ENCODE measurements at places on chromosomes 12 and 14. TPM values are rescaled to one million over a fixed set of nuclear protein-coding genes. Genes with fewer than 3 reads are reported as not detected.

DNA sequence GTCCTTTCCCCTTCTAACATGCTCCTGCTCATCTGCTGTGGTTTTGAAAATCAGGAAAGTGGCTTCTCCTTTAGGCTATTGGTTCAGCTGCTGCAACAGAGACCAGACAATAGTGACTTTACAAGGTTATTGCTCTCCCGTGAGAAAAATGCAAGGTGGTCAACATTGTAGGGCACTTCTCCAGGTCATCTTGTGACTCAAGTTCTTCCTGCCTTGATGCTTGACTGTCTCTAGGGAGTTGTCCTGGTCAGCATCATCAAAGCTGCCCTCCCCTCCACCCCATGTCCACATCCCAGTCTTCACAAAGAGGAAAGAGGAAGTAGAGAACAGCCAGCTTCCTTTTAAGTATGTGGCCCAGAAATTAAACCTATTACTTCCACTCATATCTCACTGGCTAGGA lies 3.9 kb upstream of the TMEM63C start:
- no peak for DNase-seq

DNA sequence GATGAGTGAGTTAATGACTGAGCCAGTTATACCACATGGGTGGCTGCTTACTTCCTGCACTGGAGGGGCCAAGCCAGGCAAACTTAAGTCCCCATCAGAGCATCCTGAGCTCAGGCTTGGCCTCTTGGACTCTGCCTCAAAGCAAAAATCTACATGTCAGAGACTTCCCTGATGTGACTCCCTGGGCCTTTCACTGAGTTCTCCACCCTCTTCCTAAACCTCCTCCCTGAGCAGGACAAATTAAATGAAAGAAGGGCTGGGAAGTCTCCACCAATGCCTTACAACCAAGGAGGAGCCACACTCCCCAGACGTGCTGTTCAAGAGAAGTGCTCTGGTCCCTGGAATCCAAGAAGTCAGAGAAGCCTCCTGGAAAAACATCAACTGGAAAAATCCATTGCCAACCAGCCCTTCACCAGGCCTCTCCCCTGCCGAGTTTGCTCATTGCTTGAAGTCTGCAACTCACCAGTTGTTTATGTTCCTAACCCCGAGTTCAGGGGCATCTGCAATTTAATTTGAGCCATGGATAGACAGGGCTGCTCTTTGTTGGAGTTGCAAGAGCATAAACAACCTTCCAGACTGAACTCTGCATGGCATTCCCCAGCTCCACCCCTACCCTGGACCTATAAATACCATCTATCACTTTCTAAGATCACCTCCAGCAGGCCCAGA lies 160.5 kb downstream of the ANO2 start:
- no peak for DNase-seq

Gene TMEM52B
- polyA plus RNA-seq = 0.25 TPM

- DNase-seq = no peak
These were observed 25.8 kb upstream of the RAB35 start for GRCh38 chr12:120142231-120142877.

Gene CFAP54
- polyA plus RNA-seq = 1.2 TPM

DNA sequence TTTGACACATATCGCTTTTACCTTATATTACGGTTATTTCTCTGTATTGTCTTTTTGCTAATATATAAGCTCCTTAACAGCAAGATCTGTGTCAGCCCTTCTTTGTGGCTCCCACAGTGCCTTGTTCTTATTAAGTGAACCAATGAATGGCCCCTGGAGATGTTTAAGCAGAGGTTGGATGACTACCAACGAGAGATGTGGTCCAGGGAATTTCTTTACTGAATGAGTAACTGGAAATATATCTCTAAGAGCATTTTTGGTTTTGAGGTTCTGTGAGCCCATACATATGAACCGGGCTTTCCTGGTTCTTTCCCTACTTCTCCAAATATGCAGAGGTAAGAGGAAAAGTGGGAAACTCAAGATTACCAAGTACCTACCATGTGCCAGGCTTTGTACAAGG lies 23.5 kb downstream of the CALCOCO1 start:
- peak; percentile 80 for DNase-seq

Gene MEG3
- 155 TPM for polyA plus RNA-seq

GRCh38 chr12:10381928-10382628 lies 7.8 kb downstream of the KLRK1 start:
- DNase-seq = no peak

Gene KRT6B
- polyA plus RNA-seq = not detected

GRCh38 chr14:72665259-72665658 lies 228.6 kb downstream of the DPF3 start:
- DNase-seq = peak; percentile 96

DNA sequence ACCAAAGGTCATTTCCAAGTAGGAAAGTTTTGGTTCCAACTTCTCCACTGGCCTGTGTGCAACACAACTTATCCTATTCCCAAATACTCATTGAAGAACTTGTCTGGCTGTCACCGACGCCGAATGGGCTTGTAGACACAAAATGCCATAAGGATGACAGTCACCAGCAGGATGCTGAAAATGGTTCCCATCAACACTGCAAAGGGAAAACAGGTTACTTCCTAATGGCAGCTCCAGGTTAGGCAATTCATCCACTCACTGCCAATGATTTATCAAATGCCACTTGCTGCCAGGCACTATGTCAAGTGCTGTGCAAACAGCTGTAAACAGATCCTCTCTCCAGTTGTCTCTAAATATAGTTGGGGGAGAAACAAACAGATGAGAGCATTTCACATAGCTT lies 6.1 kb downstream of the C12orf76 start:
- DNase-seq = no peak

GRCh38 chr14:95849761-95850160 lies 26.9 kb upstream of the TUNAR start:
- no peak for DNase-seq

DNA sequence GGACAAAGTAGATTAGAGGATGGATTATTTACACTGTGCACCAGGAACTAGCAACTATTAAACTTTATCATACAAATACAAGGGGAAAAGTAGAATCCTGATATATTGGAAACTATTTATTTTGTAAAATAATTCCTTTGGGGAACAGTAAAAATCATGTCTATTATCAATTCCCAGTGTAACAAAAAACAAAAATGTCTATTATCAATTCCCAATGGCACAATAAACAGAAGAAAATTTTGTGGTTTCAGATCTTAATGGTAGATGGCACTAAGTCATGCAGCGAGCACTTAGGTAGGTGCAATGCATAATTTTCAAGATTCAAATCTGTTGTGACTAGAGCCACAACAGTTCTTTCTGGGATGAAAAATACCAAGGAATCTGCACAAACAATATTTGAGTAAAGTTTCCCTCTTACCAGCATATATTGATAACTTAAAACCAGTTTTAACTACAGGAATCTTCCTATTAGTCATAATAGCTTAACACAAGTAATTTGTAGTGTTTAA lies 13.7 kb downstream of the CFL2 start:
- DNase-seq = peak; percentile 34

- no peak for DNase-seq
These were observed 4.1 kb upstream of the IFNG start for GRCh38 chr12:68163560-68164081.

DNA sequence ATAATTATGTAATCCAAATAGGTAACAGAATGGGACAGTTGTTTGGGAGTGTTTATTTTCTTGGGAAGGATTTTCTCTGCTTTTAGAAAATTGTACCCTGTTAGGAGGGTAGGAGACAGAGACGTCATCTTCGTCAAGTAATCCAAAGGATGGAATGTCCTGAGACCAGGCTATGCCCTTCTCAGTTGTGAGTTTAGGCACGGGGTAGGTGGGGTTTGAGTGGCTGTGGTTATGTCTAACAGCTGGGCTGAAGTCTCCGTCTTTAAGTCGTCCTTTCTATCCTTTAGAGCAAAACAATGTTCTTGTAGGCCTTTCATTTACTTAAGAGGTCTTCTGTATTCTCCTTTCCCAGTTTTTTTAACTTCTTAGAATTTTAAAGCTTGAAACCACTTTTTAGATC lies 5.7 kb downstream of the SOCS2 start:
- DNase-seq = no peak

Gene PTGER2
- polyA plus RNA-seq = 9.1 TPM

Gene TMEM260
- 15.4 TPM for polyA plus RNA-seq

GRCh38 chr14:39857376-39858055 lies 425.3 kb upstream of the FBXO33 start:
- DNase-seq = no peak

Gene GLT1D1
- not detected for polyA plus RNA-seq

- DNase-seq = no peak
These were observed 59.6 kb upstream of the CPSF6 start for GRCh38 chr12:69179786-69180185.

Gene RABGGTA
- 29.3 TPM for polyA plus RNA-seq

DNA sequence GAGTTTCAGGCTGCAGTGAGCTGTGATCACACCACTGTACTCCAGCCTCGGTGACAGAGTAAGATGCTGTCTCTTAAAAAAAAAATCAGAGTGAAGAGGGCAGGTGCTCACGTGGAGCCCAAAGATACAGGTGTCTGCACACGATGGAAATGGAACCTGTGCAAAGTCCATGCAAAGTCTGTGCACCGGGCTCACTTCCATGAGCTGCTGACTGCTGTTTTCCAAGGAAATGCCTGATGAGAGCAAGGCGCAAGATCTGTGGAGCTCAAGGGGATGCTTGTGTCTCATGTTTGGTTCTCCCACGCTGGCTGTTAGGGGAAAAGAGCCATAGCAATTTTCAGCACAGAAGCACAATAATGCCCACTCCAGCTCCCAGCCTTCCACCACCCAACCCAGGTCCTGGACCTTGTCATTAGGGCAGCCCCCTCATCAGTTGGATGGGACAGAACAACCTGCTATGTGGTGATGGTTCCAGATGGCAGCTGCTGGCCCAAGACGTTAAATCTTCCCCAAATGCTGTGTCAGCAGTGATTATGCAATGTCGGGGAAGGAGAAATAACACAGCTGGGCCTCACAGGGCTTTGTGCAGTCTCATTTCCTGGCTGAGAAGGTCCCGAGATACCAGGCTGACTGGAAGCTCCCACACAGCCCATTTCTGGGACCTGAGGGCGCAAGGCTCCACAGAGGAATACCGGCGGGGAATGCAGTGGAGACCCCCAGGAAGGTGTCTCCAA lies 27.9 kb upstream of the DICER1 start:
- DNase-seq = peak; percentile 18

Gene CCDC198
- polyA plus RNA-seq = not detected

Gene PCED1B
- 3.6 TPM for polyA plus RNA-seq

DNA sequence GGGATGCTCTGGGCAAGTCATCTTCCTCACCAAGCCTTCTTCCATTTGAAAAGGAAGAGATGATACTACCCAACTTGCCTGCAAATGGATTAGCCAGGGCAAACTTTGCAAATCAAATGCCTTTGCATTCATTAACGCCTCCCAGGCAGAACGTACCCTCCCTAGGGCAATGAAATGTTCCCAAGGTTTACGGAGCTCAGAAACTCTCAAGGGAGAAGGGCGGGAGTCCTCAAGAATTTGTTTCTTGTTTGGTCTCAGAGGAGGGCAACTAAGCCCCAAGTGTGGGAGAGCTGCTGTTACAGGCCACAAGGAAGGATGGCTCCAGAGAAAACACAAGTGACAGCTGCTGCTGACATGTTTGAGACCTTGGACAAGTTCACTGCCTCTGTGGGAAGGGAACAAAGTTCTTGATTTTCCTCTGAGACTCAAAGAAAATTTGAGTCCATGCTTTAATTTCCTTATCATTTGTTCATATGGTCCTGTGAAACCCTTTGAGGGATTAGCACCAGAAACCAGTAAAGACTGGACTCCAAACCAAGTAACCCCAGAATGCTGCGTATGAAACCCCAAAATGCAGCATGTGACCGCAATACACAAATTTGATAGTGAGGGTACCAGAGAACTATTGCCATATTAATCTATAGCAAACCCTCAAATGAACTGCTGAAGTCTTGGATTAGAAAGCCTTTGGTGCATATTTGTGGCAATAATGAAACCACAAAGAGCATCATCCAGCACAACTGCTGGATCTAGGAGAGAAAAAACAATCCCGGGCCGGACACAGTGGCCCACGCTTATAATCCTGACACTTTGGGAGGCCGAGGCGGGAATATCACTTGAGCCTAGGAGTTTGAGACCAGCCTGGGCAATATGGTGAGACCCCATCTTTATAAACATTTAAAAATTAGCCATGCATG lies 22.9 kb downstream of the SPTB start:
- no peak for DNase-seq

DNA sequence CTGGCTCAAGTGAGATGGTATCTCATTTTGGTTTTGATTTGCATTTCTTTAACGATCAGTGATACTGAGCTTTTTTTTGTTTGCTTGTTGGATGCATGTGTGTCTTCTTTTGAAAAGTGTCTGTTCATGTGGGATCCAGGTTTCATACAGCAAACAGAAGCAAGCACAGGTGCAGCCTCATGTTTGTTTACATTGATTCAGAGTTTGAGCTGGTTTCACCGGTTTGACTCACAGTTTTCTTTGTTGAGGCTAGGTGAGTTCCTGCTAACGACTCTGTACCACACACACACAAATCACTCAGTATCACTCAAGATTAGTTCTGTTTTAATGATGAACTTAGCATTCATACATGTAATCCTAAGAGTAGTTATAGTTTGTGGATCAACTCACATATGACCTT lies 3.7 kb downstream of the OR10G2 start:
- no peak for DNase-seq

DNA sequence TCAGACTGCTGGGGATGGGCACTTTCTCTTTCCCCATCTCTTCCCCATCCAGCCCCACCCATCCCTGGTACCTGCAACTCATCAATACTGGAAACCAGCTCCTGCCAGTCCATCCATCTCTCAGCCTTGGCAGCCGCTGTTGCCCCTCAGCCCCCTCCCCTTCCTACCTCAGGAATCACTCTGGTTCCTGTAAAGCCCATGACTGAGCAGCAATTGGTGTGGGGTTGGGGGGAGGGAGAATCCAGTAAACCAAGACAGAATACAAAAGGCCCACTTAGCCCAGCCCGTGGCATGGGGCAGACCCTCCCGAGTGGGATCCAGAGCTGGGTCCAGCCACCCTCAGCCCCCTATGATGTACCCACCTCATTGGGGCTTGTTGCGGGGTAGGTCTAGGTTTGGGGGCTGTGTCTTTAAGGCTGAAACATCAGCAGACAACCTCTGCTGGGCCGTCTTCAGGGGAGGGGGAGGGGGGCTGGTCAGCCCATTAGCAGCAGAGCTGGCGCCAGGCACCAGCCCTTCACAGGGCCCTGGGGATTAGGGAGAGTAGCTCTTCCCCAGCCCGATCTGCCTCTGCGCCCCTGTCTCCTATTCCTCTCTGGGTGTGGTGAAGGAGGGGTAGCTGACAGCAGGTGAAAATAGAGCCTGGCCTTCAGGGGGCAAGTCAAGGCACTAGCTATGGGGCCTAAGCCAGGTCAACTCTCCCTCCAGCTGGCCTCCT lies 702 bp upstream of the PRPH start:
- no peak for DNase-seq

Gene SERPINA5
- polyA plus RNA-seq = not detected

GRCh38 chr12:19273482-19274330 lies 144.2 kb downstream of the PLEKHA5 start:
- DNase-seq = peak; percentile 93

- no peak for DNase-seq
These were observed 334.1 kb upstream of the MIS18BP1 start for GRCh38 chr14:45587142-45587541.

GRCh38 chr12:7638760-7639555 lies 26.8 kb downstream of the APOBEC1 start:
- peak; percentile 89 for DNase-seq

Gene ARG2
- 5.8 TPM for polyA plus RNA-seq

Gene ZBTB39
- polyA plus RNA-seq = 1.5 TPM

Data from GM23248 (cell line).